Hematopoietic multipotent progenitor cell treated with erythropoietin and hydrocortisone succinate and interleukin-3 and kit ligand, for 15 days (in vitro differentiated cells): ENCODE measurements at places on chromosomes 3 and 15.

GRCh38 chr3:66394019-66394752 is 106.6 kb downstream of the LRIG1 start:
- DNase-seq, result no peak

GRCh38 chr15:23532024-23532423 is 33.5 kb upstream of the MKRN3 start:
- no peak for DNase-seq

- DNase-seq, result no peak
Measured at GRCh38 chr3:73609655-73610054, 15.1 kb downstream of the PDZRN3 start.

- DNase-seq, result no peak
Measured at GRCh38 chr15:101521591-101521990, 32.1 kb upstream of the PCSK6 start.

DNA sequence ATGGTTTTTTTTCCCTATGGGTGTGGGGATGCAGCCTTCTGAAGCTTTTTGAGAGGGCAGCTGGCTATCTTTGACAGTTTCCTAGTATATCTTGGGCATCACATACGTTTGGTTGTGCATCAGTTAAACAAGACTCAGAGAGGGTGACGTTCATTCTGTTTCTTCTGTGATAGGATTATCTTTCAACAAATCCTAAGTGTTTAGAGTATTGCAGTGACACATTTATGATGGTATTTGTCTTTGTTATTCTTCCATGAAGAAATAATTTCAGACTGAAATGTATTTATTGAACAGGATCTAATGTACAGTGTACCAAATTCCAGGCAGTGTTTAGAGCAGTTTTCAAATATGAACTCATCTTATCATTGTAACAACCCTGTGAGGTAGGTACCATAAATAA is 114.4 kb downstream of the PLCL2 start:
- no peak for DNase-seq

DNA sequence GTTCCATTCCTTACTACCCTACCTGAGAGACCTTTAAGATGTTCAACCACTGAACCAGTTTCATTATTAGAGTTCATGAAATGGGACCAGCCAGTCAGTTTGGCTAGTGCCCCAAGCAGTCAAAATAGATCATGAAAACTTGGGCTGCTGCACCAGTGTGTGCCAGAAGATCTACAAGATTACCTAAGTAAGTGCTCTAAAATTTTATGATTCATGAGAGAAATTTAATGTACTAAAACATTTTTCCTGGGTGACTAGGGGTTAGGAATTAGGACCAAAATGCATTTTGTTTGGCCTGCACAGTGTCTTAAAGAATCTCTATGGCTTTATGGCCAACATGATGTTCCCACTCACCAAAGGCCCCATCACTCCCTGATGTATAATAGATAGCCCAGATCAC is 214.7 kb downstream of the ATP8B4 start:
- DNase-seq, result no peak

DNA sequence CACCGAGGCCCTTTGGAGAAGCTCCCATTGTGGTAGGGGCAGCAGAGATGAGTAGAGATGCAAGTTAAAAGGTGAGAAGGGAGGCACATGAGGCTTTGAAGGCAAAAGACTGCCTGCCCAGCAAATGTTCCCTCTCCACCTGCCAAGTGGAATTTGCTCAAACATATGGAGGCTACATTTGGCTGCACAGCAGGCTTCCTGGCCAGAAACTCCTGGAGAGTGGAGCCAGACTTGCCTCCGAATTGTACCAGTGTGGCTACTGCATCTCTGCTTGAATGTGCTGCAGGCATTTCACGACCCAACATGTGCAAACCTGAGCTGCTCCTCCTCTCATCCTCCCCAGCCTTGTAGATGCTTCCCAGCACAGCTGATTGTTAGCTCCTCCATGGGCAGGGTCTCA is 229.2 kb downstream of the ZNF621 start:
- no peak for DNase-seq

DNA sequence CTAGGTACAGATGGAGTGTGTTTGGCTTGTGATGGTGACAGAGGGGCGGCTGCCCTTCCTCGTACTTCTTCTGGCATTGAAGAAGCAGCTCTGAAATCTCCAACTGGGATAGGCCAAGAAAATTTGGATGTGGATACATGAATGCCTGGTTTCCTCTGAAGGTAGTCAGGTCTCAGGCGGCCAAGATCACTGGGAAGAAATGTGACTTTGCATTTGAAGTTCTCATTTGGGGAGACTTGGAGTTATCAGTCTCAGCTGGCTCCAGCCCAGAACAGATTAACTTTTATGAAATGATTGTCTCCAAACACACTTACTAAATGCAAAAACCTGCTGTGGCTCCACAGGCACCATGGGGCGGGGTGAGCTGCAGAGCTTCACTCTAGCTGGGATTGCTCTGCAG is 215.9 kb downstream of the THSD4 start:
- DNase-seq, result no peak

DNA sequence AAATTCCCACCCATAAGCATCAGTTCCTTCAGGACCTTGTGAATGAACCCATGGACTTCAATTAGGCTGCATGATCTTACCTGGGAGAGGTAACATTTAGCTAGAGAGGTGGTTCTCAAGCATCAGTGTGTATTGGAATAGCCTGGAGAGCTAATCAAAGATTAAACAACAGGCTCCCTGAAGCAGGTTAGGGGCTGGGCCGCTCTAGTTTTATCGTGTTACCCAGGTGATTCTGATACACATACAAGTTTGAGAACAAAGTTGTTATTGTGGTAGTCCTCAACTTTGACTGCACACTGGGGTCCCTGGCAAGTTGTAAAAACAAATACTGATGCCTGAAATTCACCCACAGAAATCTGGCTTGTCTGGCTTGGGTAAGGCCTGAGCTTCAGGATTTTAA is 31.2 kb downstream of the MYH15 start:
- DNase-seq, result no peak

DNA sequence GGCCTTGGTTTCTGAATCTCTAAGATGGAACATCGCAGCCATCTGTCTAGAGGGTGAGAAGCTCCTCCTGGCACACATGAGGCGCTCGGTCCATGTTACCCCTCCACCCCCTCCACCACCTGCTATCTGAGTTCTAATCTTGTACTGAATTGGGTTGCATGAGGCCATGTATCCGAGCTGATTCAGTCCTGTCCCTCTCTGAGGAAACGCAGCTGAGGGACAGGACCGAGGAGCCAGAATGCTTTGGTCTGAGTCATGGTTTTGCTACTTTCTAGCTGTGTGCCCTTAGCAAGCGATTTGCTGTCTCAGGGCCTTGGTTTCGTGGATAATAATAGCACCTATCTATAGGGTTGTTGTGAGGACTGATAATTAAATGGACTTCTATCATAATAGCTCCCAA is 87.8 kb upstream of the SEC13 start:
- DNase-seq, result no peak
